ENCODE measurements at places on chromosomes 11 and 22.
A peak's percentile ranks its signal among the peaks of the same experiment; 100 is the strongest.

- no peak for DNase-seq
- H3K27me3 ChIP-seq: peaks cover 4% of the 10 kb centered on the region
- H3K36me3 ChIP-seq: no peaks in the 10 kb centered on the region
- no peak overlapping the region for H3K4me3 ChIP-seq
- no peak overlapping the region for H3K27ac ChIP-seq
Measured at GRCh38 chr11:125532668-125533067, 36.6 kb upstream of the FEZ1 start.

DNA sequence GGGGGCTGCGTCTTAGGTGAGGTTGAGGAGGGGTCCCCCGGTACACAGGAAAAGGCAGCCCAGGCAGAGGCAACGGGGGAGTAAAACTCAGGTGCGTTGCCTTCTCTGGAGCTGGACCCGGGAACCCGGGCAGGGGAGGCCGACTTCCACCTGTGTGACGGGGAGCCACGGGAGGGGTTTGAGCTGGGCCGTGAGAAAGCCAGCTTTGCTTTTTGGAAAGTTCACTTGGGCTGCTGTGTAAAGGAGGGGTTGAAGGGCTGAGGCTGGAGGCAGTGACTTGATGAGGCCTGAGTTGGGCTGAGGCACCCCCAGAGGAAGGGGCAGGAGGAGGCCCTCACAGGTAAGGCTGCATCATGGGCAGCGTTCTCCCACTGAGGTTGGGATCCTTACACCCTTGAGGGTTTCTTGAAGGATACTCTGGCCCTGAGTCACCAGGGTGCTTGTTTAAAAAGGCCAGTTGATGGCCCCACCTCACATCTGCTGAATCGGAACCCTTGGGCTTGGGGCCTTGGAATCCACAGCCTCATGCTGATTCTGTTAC lies 47.2 kb downstream of the CHRDL2 start:
- DNase-seq: peak; percentile 14
- no peak overlapping the region for H3K4me3 ChIP-seq
- peaks cover 2% of the 10 kb centered on the region for H3K4me1 ChIP-seq
- no peaks in the 10 kb centered on the region for H3K36me3 ChIP-seq

DNA sequence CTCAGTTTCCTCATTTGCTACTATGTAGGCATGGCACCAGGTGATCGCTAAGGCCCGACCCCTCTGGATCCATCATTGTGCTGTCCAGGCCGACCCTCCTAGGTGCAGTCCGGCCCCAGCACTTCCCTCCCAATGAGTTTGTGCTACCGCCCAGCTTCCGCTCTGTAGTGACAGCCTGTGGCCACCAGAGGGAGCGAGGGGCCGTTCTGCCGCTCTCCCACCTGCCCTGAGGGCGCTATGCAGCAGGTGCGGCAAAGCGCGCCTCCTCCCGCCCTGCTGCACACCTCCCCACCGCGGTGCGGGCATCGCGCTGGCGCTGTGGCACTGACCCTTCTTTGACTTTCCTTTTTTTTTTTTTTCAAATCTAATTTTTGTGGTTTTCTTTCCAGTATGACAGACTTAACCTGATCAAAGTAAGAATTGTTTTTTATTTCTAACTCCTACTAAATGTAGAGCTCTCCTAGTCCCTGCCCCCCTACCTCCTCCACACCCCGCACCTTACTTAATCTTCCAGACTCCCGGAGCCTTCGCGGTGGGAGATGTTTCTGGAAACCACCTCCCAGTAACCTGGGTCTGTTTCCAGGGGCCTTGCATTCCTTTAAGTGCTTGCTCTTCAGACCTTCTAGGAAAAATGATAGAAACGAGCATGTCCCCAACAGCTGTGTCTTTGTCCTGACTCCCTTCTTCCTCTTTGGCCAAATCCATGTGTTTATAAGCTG lies 73.7 kb downstream of the SCN3B start:
- H3K4me1 ChIP-seq: peaks cover 18% of the 10 kb centered on the region
- H3K27ac ChIP-seq: peak overlapping the region; percentile 24
- H3K27me3 ChIP-seq: no peaks in the 10 kb centered on the region
- H3K4me3 ChIP-seq: no peak overlapping the region
- peak; percentile 80 for DNase-seq
- H3K36me3 ChIP-seq: no peaks in the 10 kb centered on the region

- peak overlapping the region; percentile 88 for H3K27ac ChIP-seq
- no peaks in the 10 kb centered on the region for H3K27me3 ChIP-seq
- peaks cover 89% of the 10 kb centered on the region for H3K4me1 ChIP-seq
- peak; percentile 95 for DNase-seq
- peak overlapping the region; percentile 61 for H3K4me3 ChIP-seq
Measured at GRCh38 chr22:39528681-39529486, 3.7 kb downstream of the RPS19BP1 start.

DNA sequence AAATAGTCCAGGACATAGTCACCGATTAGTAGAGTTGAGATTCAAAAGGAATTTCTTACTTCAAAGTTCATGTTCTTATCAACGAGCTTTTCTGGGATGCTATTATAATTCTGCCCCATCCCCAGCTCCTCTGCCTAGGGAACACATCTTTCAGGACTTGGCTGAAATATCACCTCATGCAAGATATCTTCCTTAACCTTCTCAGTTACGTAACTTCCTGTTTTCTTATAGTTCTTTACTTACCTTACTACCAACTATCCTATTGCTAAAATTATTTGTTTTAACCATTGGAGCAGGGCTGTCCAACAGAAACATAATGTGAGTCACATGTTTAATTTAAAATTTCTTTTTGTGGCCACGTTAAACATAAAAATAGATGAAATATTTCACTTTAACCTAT lies 2.3 kb downstream of the NARS2 start:
- H3K27me3 ChIP-seq: peaks cover 4% of the 10 kb centered on the region
- DNase-seq: no peak

GRCh38 chr22:32613773-32614392 lies 139.3 kb downstream of the FBXO7 start:
- H3K27me3 ChIP-seq: no peaks in the 10 kb centered on the region
- no peak for DNase-seq
- H3K36me3 ChIP-seq: no peaks in the 10 kb centered on the region
- H3K27ac ChIP-seq: no peak overlapping the region
- H3K4me3 ChIP-seq: no peak overlapping the region

- DNase-seq: no peak
- H3K4me3 ChIP-seq: no peak overlapping the region
- no peaks in the 10 kb centered on the region for H3K36me3 ChIP-seq
- peaks cover 11% of the 10 kb centered on the region for H3K27me3 ChIP-seq
- H3K27ac ChIP-seq: no peak overlapping the region
Measured at GRCh38 chr22:44363013-44363979, 50.5 kb upstream of the SHISAL1 start.

DNA sequence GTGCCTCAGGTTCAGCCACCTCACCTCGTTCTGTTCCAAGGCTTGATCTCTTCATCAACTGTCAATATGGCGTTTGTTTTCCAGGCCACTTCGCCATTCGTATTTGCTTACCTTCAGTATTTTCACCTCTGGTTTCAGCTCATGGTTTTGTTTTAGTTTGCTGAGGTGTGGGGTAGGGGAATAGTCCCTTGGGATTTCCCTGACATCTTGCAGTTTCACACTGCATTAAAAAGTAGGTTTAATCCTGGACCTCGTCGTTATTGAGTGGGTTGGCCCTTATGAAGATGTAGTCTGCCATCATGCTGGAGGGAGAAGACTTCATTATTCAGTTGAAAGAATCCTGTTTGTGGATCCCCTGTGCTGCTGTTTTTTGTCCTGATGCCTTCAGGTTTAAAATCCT lies 46.0 kb downstream of the C11orf91 start:
- no peaks in the 10 kb centered on the region for H3K4me1 ChIP-seq
- no peak overlapping the region for H3K4me3 ChIP-seq
- H3K27ac ChIP-seq: no peak overlapping the region
- no peak for DNase-seq
- peaks cover 24% of the 10 kb centered on the region for H3K27me3 ChIP-seq
- no peaks in the 10 kb centered on the region for H3K36me3 ChIP-seq

DNA sequence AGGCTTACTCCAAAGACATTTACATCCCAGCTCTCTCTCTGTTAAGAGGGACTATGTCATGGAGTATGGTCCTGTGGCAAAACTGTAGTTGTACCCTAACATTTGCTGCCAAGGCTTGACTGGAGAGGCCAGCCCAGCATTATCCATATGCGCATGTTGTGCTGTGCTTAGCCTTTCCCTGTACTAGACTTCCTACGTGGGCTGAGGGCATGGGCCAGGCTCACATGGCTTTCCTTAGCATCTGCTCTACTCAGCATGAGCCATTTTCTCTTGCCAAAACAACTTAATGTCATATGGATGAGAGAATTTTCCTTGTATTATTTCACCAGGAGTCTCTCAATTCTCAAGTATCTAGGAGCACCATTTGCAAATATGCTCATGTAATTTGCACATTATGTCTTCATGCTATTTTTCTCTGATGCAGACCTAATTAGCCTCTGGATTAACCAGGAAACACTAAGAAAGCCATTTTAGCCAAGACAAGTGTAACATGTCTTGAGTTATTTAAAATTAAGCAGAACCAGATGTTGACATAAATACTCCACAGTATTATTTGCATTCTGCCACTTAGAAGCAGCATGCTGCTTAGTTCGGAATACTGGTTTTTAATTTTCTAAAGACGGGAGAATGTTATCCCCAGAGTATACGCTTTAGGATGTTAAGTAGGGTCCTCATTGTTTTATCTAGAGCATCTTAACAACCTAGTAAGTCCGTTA lies 71.7 kb upstream of the FAR1 start:
- H3K27ac ChIP-seq: no peak overlapping the region
- H3K4me3 ChIP-seq: no peak overlapping the region
- H3K27me3 ChIP-seq: peaks cover 10% of the 10 kb centered on the region
- no peaks in the 10 kb centered on the region for H3K36me3 ChIP-seq

DNA sequence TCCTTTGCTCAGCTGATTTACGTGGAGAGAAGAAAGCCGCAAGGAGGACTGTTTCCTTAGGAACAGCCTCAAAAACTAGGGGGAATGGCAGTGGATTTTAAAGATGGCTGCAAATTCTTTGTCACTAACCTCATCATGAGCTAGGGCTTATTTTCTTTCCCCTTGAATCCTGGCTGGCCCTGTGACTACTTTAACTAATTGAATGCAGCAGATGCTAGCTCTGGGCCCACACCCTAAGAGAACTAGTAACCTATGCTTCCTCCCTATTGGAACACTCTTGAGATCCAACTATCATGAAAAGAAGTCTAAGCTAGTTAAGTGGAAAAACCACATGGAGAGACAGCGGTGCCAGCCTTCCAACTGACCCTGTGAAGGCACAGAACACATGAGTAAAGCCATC lies 421.3 kb upstream of the NARS2 start:
- H3K4me3 ChIP-seq: no peak overlapping the region
- no peaks in the 10 kb centered on the region for H3K4me1 ChIP-seq
- no peaks in the 10 kb centered on the region for H3K36me3 ChIP-seq
- no peak for DNase-seq

DNA sequence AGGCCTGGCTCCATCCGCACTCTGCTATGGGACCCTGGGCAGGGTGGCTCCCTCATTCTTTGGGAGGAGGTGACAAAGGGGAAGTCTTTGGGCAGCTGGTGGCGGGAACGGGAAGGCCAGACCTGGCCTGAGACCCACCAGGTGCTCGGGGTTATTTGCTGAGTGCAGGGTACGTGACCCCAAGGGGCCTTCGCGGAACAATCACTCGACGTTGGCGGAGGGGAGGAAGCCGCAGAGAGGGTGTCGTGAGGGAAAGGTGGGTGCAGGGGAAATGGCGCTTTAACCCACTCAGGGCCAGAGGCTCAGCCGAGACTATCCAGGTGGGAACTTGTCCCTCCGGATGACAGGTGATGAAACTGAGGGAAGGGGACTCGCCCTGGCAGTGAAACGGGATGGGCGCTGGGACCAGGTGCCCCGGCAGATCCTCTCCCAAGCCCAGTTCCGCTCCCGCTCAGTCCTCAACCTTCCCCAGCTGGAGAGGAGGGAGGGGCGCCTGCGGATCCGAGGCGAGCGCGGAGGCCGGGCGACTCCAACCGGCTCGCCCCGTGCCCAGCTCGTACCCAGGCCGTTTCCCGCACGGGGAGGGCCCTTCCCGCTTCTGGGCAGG lies 911 bp downstream of the A4GALT start:
- H3K27ac ChIP-seq: no peak overlapping the region
- peak overlapping the region; percentile 38 for H3K4me3 ChIP-seq
- peaks cover 17% of the 10 kb centered on the region for H3K4me1 ChIP-seq

DNA sequence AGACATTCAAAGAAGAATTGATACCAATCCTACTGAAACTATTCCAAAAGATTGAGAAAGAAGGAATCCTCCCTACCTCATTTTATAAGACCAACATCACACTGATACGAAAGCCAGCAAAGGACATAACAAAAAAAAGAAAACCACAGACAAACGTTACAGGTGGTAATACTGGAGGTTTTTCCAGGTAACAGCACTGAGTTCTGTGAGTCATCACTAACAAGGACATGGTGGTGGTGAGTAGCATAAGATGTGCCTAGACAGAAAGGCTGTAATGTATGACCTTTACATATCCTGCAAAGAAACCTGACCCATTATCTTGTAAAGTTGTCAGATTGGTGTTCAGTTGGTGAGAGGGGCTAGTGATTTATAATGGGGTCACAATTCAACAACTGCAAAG lies 15.3 kb downstream of the OR9G1 start:
- no peaks in the 10 kb centered on the region for H3K4me1 ChIP-seq
- no peak for DNase-seq
- H3K27ac ChIP-seq: no peak overlapping the region
- no peaks in the 10 kb centered on the region for H3K27me3 ChIP-seq
- H3K36me3 ChIP-seq: no peaks in the 10 kb centered on the region

GRCh38 chr11:24509114-24509513 lies 12.3 kb downstream of the LUZP2 start:
- H3K4me1 ChIP-seq: no peaks in the 10 kb centered on the region
- no peak overlapping the region for H3K4me3 ChIP-seq
- no peak overlapping the region for H3K27ac ChIP-seq
- H3K27me3 ChIP-seq: no peaks in the 10 kb centered on the region
- H3K36me3 ChIP-seq: no peaks in the 10 kb centered on the region

- peaks cover 47% of the 10 kb centered on the region for H3K36me3 ChIP-seq
- no peaks in the 10 kb centered on the region for H3K27me3 ChIP-seq
Measured at GRCh38 chr22:40247976-40248375, 70.3 kb downstream of the TNRC6B start.

- peak; percentile 56 for DNase-seq
- no peaks in the 10 kb centered on the region for H3K36me3 ChIP-seq
- H3K27ac ChIP-seq: no peak overlapping the region
- H3K27me3 ChIP-seq: peaks cover 4% of the 10 kb centered on the region
- H3K4me1 ChIP-seq: no peaks in the 10 kb centered on the region
Measured at GRCh38 chr11:120801801-120802689, 221.9 kb upstream of the TBCEL start.

GRCh38 chr22:44336962-44337677 lies 24.4 kb upstream of the SHISAL1 start:
- H3K27ac ChIP-seq: no peak overlapping the region
- DNase-seq: no peak
- no peaks in the 10 kb centered on the region for H3K36me3 ChIP-seq
- H3K4me1 ChIP-seq: peaks cover 3% of the 10 kb centered on the region

DNA sequence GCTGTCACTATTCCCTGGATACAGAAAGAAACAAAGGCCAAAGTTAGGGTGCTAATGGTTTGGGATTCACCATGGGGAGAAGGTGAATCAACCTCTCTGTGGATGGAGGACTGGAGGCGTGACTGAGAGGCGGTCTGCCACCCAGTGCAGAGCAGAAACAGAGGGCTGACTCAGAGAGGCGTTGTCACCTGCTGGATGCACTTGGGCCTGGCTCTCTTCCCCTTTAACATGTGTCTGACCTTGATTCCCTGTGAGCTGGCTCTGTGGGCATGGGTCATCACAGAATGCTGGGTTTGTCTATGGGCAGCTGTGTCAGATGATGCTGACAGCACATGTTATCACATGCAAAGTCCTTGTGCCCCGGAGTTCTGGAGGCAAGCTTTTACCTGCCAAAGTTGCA lies 75.9 kb downstream of the LDLRAD3 start:
- H3K36me3 ChIP-seq: no peaks in the 10 kb centered on the region
- no peak overlapping the region for H3K4me3 ChIP-seq
- no peak overlapping the region for H3K27ac ChIP-seq
- no peak for DNase-seq

All from activated naive CD4-positive, alpha-beta T cell treated with anti-CD3 and anti-CD28 coated beads, Interleukin-2, amount 10 ng/mL, durations not matched to agents 7 days and 5 days (primary cell).